Hippocampal formation (tissue), 2 donors: ENCODE measurements at places on chromosomes 1 and 21.

DNA sequence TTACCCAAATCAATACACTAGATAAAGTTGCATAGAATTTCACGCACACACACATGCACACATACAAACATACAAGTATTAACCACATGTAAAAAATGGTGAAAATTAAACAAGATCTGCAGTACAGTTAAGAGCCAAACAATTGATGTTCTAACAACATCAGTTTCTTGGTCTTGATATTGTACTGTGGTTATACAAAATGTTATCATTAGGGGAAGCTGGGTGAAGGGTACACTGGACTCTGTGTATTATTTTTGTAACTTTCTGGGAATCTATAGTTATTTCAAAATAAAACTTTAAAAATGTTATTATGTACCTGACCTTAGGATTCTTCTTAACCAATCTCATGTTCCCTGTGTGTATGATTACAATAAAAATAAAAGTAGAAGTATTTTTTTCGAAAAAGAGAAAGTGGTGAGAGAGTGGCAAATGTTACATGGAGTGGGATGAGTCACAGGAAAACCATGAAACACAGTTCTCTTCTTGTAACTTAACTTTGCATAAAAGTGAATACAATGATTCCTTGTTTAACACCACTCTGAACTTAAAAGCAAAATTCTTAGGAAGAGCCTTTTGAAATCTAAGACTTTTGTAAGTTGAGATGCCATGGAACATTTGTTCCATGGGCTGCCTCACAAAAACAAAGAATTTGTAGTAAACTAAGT lies 101.6 kb upstream of the RUNX1 start:
- no peak for DNase-seq

- peak; percentile 15 for DNase-seq
These were observed at the start of gene EPHA2 for GRCh38 chr1:16155537-16156410. Gene EPHA2 (minus strand): TSS chr1:16156069. CDS start chr1:16155932, 137 bp downstream.

DNA sequence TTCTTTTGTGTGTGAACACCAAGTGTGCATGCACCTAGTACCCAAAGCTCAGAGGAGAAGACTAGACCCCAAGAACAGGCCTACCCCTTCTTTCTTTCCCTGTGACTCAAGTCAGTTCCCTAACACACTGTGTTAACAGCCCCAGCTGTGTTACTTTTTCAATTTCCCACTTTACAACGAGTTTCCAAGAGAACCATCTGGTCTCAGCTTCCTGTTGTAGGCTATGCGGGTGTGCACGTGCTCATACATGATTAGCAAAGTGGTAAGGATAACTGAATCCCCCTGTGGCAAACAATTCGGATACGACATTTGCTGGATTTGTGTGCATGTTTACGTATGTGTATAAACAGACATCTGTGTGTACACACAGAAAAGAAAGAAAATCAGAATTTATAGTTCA lies 17.9 kb downstream of the IFNAR2 start:
- no peak for DNase-seq

- peak; percentile 35 for DNase-seq
These were observed 18.4 kb downstream of the CD2 start for GRCh38 chr1:116772648-116773045.

GRCh38 chr1:66767626-66768025 lies 15.4 kb downstream of the DYNLT5 start:
- no peak for DNase-seq

DNA sequence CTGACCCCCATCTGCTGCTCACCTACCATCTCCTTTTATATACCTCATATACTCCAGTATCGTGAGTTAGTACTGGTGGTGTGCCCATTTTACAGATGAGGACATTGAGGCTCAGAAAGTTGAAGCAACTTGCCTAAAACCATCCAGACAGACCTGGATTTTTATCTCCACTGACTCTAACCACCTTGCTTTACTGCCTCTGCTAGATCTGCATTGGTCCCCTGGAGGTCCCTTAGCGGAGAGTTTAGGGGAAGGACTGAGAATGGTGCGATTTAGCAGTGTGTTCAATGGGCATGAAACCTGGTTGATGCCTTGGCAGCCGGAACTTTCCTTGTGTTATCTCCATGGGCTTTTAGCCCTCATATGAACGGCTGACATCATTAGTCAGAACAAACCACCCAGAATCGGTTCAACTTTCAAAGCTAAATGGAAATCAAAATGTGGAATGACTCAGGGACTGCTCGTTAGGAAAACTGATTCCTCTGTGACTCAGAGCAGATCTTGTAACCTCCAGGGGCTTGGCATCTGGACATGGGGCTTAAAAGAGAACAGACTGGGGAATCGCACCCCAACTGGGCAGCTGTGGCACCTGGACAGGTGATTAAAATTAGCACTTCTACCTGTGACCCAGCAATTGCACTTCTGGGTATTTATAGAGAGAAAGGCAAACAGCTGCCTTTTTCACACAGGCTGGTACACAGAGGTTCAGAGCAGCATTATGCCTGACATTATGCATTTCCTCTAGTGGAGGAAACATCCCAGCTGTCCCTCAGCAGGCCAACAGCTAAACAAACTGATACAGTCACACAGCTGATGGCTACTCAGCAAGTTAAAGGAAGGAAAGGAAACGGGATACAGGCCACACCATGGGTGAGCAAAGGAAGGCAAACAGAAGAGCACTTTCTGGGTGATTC lies 25.3 kb downstream of the TMEM51 start:
- no peak for DNase-seq

DNA sequence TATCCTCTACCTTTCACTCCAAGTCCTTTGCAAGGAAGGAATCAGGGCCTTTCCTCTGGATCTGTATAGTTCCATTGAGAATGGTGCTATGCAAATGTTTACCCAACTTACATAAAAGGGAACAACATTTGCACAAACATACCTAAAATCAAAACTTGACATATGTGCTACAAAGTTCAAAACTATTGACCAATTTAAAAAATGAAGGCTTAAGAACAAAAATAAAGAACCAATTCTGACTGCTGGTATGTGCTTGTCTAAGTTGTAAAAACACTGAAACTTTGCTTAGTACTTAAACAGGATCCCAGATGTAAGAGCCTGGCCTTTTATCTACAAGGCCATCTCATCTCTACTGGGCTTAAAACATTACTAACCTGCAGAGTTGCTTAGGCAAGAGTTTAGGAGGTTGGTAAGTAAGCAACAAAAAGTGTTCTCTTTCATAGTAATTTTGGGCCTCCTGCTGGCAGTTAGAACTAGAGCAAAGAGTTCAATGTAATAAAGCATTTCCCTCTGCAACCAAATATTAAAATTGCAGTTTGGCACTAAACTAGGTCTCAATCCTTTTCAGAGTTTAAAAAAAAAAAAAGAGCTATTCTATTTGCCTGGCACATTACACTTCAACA lies 2.0 kb downstream of the SCMH1 start:
- no peak for DNase-seq

DNA sequence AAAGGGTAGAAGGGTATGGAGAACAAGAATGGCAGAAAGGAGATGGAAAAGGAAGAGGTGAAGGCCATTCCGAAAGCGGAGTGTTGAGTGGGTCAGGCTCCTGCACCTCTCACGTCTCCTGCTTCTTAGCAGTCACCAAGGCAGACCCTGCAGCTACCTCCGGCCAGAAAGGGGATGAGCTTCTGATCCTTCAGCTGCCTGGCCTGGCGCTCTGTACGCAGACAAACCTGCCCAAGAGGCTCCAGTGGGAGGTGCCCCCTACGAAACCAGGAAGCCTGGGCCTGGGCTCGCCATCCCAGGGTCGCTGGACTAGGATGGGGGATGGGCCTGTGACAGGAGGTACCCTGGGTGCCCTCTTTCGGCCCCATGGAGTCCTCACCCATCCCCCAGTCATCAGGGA lies 3.0 kb downstream of the GPR61 start:
- DNase-seq: no peak

DNA sequence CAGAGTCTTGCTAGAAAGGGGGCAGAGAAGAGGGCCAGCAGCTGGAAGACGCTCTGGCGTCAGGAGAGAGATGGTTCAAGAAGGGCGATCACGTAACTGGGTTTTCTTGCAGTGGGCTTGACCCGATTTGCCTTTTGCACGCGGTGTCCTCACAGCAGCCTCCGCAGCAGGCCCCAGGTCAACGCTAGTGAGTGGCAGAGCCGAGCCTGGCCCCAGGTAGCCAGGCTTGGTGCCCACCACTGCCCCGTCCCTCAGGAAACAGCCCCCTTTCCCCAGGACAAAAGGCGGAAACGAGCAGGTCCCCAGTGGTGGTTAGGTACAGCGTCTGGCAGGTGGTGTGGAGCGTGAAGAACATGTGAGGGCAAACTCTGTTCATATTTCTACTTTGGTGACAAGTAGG lies 8.6 kb upstream of the UTS2 start:
- DNase-seq: no peak

- no peak for DNase-seq
These were observed 88.8 kb upstream of the SLFNL1 start for GRCh38 chr1:41110286-41110685.

DNA sequence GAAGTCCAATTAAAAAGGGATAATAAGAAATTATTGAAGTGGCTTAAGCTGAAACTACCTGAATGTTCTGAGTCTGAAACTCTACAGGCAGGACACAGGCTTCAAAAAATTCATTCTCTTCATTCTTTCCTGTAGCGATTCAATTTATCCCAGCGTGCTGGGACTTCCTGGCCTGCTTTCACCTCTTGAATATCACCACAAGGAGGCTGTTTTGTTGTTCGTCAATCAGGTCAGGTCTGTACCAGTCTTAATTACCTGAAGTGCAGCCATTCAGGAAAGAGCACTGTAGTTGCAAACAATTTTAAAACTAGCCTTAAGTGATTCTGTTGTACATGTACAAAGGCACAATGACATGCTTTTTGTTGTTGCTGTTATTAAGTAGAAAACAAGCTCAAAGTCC lies 38.4 kb downstream of the FYB2 start:
- no peak for DNase-seq

GRCh38 chr1:19597496-19598309 lies 46.4 kb upstream of the NBL1 start:
- no peak for DNase-seq

GRCh38 chr1:159826441-159827101 lies at the start of gene SLAMF8:
Gene SLAMF8 (plus strand): TSS chr1:159826873. CDS start chr1:159826899, 26 bp downstream.
- DNase-seq: no peak

DNA sequence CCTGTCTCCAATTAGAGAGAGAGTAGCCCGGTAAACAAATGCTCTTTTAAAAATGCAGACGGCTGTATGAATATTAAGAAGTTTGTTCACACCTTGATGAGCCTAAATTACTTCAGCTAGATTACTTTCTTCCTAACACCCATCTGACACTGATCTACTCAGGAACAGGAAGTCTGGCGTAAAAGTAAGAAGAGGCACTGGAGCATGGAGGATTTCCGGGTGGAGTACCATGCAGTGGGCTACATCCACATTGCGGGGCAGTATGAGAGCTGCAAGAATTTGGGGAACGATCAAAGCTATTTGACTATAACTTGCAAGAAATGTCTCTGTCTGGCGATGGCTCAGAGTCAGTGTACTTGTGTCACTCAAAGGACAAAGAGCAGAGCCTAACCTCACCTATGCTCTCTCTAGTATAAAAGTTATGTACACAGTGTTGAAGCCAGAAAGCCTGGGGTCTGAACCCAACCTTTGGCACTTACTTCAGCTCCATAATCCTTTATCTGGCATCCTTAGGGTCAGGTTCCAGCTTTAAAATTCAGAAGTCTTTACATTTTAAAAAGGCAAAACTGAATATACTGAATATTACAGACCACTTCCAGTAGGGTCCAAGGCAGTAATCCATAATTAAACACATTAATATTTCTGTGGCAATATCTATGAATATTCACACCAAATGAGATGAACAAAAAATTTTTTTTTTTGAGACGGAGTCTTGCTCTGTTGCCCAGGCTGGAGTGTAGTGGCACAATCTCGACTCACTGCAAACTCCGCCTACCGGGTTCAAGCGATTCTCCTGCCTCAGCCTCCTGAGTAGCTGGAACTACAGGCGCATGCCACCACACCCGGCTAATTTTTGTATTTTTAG lies 7.9 kb upstream of the GNPAT start:
- DNase-seq: no peak

DNA sequence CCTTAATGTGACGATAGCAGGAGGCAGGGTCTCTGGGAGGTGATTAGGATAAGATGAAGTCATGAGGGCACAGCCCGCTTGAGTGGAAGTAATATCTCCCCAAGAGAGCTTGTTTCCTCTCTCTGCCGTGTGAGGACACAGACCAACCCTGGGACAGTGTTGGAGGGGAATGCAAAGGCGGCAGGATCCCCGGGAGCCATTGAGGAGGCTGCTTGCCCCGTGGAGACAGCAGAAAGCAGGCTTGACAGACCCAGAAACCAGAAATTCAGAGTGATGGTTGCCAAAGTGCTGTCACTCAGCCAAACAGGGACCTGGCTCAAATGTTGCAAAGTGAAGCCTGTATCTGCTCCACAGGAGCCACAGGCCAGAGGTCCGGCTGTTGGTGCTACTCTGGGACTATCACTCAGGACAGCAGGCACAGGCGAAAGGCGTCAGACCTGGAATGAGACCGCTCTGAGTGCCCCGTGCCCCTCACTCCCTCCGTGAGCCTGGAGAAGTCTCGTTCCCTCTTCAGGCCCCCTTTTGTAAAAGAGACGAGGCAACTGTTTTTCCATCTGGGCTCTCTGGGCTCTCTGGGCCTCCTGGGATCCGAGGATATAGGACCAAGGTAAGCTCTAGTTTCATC lies 96.6 kb upstream of the VANGL1 start:
- no peak for DNase-seq

GRCh38 chr1:245419989-245420388 lies 265.2 kb downstream of the KIF26B start:
- no peak for DNase-seq

DNA sequence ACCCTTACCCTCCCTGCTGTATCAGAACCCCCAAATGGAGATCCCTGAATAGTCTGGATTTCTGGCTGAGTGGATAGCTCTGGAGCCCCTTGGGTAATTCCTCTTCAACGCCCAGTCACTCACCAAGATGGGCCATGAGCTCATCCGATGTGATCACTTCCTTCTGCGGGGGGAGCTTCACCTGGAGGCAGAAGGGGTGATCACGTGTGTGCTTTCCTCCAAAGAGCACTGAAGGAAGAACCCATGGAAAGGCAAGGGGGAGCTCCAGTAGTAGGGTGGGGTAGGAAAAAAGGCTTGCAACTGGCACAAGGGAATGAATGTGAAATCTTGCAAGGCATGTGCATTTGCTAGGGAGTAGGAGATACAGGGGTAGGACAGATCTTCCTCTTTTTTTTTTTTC lies 5.1 kb downstream of the MINDY1 start:
- no peak for DNase-seq

GRCh38 chr1:220235462-220235861 lies 36.8 kb downstream of the RAB3GAP2 start:
- no peak for DNase-seq
